Lower lobe of right lung (tissue), 2 donors: ENCODE measurements at places on chromosomes 3 and 15. TPM values are rescaled to one million over a fixed set of nuclear protein-coding genes. Genes with fewer than 3 reads are reported as not detected.

DNA sequence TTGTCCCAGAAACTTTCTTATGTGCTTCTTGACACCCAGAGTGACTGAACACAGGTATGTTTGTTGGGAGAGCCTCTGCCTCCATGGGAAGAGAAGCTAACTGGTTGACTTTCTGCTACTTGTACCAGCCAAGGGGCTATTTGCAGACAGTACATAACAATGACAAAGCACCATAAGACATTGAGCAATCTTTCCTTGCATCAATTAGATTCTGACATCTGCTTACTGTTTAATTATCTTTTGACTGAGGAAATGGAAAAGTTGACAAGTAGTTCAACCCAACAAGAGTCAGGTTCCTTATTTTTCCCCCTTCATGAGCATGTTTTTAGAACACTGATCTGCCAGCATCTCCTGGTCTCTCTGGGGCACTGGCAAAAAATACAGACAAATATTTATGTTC lies 157.7 kb downstream of the RPLP1 start:
- no peak overlapping the region for H3K27ac ChIP-seq
- no peaks in the 10 kb centered on the region for H3K36me3 ChIP-seq
- H3K4me3 ChIP-seq, result no peak overlapping the region

DNA sequence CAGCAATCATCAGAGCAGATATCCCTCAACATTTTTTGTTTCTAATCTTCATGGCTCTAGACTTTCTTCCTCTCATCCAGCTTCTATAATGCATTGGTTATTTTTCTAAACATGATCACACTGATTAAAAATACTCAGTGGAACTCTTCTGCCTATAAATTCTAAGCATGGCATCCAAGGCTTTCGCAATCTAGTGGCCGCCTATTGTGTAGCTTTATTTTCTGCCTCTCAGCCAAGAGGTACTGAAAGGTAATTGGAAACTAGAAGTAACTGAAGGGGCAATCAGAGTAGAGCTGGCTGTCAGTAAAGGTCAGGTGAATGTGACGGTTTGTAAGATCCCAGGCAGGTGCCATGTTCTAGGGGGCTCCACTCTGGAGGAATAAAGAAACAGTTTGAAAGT lies 33.4 kb downstream of the OXSM start:
- no peak for DNase-seq
- no peak overlapping the region for H3K4me3 ChIP-seq
- H3K36me3 ChIP-seq, result no peaks in the 10 kb centered on the region
- no peaks in the 10 kb centered on the region for H3K27me3 ChIP-seq

DNA sequence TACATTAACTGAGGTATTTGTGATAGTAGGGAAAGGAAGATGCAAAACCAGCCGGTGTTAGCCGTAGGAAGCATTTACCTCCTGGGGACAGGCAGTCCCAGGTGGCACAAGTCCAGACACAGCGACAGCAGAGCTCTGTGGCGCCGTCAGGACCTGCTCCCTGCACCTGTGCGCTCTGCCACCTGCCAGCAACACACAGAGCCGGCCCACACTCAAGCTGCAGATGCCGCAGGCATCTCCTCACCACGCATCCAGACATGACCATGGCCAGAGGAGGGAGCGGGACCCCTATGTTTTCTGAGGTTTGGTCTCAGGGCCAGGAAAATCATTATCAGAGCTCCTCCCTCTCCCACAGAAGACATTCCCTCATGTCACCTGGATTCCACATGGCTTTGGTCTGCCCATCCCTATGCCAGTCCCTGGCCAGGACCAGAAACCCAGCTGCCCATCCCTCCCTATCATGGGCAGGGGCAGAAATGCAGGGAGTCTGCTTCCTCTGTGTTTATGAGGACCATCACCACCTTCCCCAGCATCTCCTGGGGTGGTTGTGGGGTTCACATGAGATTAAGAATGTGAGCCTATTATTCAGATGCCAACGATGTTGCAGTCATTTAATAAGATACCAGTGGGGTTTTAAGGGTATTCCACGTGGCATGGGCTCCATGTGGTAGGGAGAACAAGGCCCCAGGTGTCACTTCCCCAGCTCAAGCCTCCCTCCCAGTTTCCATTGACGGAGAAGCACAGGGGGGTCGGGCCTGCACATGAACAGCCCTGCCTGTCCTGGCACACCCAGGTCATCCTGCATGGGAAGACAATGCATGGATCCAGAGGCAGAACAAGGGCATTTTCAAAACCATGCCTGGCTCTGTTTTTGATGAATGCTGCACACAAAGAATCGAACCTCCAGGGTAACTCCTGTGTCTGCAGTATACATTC lies 251.1 kb downstream of the OCA2 start:
- no peaks in the 10 kb centered on the region for H3K27me3 ChIP-seq
- H3K4me3 ChIP-seq, result no peak overlapping the region
- no peaks in the 10 kb centered on the region for H3K36me3 ChIP-seq
- DNase-seq, result no peak
- H3K4me1 ChIP-seq, result no peaks in the 10 kb centered on the region

Gene SOX2
- 4.0 TPM for total RNA-seq

GRCh38 chr15:69613988-69614387 lies 161.4 kb downstream of the RPLP1 start:
- H3K4me1 ChIP-seq, result no peaks in the 10 kb centered on the region
- no peak overlapping the region for H3K27ac ChIP-seq
- no peaks in the 10 kb centered on the region for H3K36me3 ChIP-seq

- no peaks in the 10 kb centered on the region for H3K27me3 ChIP-seq
- no peak for DNase-seq
- peaks cover 62% of the 10 kb centered on the region for H3K4me1 ChIP-seq
- H3K27ac ChIP-seq, result peak overlapping the region; percentile 5
- H3K4me3 ChIP-seq, result peak overlapping the region; percentile 89
Observed at GRCh38 chr3:108219336-108219735, 2.9 kb downstream of the IFT57 start.

- H3K4me3 ChIP-seq, result no peak overlapping the region
- H3K36me3 ChIP-seq, result peaks cover 67% of the 10 kb centered on the region
- H3K27me3 ChIP-seq, result no peaks in the 10 kb centered on the region
- H3K4me1 ChIP-seq, result peaks cover 18% of the 10 kb centered on the region
- no peak for DNase-seq
- no peak overlapping the region for H3K27ac ChIP-seq
Observed at GRCh38 chr3:8567784-8568575, 66.4 kb downstream of the LMCD1 start.

Gene CHRNA3
- total RNA-seq, result 1.3 TPM

Gene PLCL2
- 12.1 TPM for total RNA-seq

DNA sequence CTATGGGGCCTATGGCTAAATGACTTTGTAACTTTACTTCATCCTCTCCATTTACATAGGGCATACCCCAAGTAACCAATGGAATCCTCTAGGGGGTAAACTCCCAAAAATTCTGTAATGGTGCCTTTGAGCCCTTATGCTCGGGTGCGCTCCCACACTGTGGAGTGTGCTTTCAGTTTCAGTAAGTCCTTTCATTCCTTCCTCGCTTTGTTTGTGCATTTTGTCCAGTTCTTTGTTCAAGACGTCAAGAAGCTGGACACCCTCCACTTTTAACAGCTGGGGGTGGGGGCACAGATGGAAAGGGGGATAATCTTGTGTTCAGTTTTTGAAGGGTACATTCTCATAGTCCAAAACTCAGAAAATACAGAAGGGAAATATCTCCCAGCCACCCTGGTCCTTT lies 84.4 kb upstream of the C2CD4B start:
- H3K27ac ChIP-seq, result no peak overlapping the region
- no peaks in the 10 kb centered on the region for H3K36me3 ChIP-seq

Gene CYP8B1
- not detected for total RNA-seq

Gene PPM1L
- 14.9 TPM for total RNA-seq

- H3K36me3 ChIP-seq, result no peaks in the 10 kb centered on the region
- H3K4me1 ChIP-seq, result no peaks in the 10 kb centered on the region
- no peak overlapping the region for H3K27ac ChIP-seq
- H3K4me3 ChIP-seq, result no peak overlapping the region
- no peak for DNase-seq
Observed at GRCh38 chr3:150328654-150329040, 79.5 kb upstream of the TSC22D2 start.

DNA sequence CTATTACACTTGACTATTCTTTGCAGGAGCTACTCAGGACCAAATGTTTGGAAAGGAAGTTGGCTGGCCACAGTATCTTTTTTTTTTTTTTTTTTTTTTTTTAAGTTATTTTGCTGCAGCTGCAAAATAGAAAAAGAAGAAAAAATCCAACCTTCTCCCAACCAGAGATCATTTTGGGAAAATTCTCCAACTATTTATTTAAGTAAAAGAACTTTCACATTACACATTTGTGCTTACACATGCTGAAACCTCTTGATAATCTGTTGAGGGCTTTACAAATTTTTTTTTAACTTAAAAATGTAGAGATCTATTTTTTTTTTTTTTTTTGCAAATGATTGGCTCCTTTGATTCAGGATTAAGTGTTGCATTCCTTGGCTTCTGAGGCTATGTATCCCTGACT lies 148.0 kb downstream of the POLR2M start:
- no peak overlapping the region for H3K27ac ChIP-seq
- H3K36me3 ChIP-seq, result no peaks in the 10 kb centered on the region
- no peak for DNase-seq
- H3K4me3 ChIP-seq, result no peak overlapping the region
- H3K4me1 ChIP-seq, result no peaks in the 10 kb centered on the region

DNA sequence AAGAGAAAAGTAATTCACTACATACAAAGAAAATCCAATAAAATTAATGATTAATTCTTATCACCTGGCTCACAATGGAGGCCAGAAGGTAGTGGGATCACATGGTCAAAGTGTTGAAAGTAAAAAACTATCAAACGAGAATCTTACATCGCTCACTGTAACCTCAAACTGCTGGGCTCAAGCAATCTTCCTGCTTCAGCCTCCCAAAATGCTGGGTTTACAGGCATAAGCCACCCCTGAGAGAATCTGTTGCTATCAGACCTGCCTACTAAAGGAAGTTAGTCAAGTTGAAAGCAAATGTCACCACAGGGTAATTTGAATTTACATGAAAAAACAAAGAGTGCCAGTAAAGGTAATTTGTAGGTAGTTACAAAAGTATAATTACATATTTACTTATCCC lies 103.3 kb downstream of the PCCB start:
- no peak overlapping the region for H3K4me3 ChIP-seq
- H3K27ac ChIP-seq, result no peak overlapping the region
- no peak for DNase-seq
- no peaks in the 10 kb centered on the region for H3K27me3 ChIP-seq
- H3K4me1 ChIP-seq, result peaks cover 4% of the 10 kb centered on the region

DNA sequence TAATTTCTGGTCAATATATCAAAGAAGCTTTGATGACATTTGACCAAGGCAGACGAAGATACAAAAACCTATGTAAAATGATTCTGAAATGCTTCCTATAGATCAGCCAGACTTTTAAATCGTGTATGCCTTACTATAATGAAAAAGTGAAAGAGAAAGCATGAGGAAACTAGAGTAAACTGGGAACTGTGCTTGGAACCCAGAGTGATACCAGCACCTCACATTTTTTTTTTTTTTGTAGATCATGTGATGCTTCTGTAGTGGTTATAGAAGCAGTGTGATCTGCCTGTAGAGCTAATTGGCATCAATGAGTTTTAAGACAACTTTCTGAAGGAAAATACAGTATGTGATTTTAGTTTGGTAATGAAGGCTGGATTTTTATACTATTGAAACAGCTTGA lies 150.7 kb downstream of the NLGN1 start:
- no peaks in the 10 kb centered on the region for H3K4me1 ChIP-seq
- H3K27ac ChIP-seq, result no peak overlapping the region
- no peaks in the 10 kb centered on the region for H3K36me3 ChIP-seq
- DNase-seq, result no peak
- H3K27me3 ChIP-seq, result no peaks in the 10 kb centered on the region

- H3K36me3 ChIP-seq, result no peaks in the 10 kb centered on the region
- no peak overlapping the region for H3K4me3 ChIP-seq
- no peaks in the 10 kb centered on the region for H3K4me1 ChIP-seq
- H3K27me3 ChIP-seq, result no peaks in the 10 kb centered on the region
Observed at GRCh38 chr3:178900029-178900646, 171.5 kb downstream of the ZMAT3 start.

Gene TRA2B
- 103 TPM for total RNA-seq
